ENCODE measurements at places on chromosomes 1 and 21.

GRCh38 chr1:156081180-156081916, 917 bp downstream of the MEX3A start:
- no peak for DNase-seq

- DNase-seq, result no peak
These were observed 6.3 kb upstream of the KYAT3 start for GRCh38 chr1:88998716-88999115.

DNA sequence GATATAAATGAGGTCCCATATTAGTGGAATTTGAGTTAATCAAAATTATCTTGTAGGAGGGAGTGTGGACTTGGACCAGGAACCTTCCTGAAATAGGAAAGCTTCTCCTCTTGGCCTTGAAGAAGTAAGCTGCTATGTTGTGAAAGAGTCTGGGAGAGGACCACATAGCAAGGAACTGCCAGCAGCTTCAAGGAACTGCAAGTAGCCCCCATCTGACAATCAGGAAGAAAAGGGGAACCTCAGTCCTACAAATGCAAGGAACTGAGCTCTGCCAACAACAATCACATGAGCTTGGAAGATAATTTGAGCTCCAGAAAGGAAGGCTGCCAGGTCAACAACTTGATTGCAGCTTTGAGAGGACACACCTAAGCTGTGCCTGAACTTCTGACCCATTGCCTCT, 8.2 kb upstream of the PRMT6 start:
- DNase-seq, result no peak

- no peak for DNase-seq
These were observed 29.0 kb upstream of the LGALS8 start for GRCh38 chr1:236494586-236495466.

All from stimulated activated CD8-positive, alpha-beta memory T cell treated with anti-CD3 and anti-CD28 coated beads, Interleukin-4, amount 100 ng/mL, for 1 hour (primary cell).